ENCODE measurements at places on chromosomes 5 and 9.

DNA sequence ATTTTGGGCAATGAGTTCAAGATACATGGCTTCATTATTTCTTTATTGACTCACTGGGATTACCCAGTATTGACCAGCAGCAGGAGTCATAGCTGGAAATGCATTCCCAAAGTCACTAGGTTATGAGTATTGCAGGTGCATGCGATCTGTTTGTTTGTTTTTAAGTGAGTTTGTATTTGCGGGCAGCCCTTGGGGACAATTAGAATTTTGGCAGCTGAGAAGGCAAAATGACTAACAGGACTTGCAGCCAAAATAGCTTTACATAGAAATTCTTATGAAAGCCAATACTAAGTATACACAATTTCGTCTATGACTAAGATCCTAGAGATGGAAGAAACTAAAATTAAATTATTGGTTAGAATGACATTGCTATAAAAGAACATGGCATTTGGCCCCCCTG, 18.1 kb upstream of the RGMB start:
- no peak for DNase-seq

DNA sequence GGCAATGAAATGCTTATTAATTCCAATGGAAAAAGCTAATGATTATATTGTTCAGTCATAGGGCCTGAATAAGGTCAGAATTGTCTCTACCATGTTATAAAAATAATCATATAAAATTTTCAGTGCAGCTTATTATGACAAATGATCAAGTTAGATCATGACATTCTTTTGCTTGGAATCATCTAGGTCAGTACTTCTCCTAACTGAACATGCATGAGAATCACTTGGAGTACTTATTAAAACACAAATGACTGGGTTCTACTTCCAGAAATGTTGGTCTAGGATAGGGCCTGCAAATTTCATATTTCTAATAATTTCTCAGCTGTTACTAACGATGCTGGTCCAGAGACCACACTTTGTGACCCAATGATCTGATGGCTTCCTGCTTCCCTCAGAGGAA, 806.0 kb upstream of the ZNF608 start:
- no peak for DNase-seq

GRCh38 chr9:27396495-27396894, 99.5 kb upstream of the EQTN start:
- DNase-seq = no peak

DNA sequence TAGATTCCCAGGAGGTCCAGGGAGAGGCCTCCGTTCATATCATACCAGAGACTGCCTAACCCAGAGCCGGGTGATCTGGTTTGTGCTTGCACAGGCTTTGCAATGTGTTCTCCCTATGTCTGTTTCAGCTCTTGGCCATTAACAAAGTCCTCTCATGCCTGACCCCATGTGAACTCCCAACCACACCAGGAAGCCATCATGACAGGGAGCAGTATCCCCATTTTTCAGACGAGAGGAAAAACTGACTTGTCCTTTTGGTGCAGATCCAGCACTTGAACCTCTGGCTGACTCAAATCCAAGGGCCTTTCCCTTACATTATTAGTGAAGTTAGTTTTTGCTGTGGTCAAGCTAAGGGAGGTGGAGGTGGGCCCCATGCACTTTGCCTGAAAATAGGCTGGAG, 58.4 kb downstream of the TEX10 start:
- no peak for DNase-seq

DNA sequence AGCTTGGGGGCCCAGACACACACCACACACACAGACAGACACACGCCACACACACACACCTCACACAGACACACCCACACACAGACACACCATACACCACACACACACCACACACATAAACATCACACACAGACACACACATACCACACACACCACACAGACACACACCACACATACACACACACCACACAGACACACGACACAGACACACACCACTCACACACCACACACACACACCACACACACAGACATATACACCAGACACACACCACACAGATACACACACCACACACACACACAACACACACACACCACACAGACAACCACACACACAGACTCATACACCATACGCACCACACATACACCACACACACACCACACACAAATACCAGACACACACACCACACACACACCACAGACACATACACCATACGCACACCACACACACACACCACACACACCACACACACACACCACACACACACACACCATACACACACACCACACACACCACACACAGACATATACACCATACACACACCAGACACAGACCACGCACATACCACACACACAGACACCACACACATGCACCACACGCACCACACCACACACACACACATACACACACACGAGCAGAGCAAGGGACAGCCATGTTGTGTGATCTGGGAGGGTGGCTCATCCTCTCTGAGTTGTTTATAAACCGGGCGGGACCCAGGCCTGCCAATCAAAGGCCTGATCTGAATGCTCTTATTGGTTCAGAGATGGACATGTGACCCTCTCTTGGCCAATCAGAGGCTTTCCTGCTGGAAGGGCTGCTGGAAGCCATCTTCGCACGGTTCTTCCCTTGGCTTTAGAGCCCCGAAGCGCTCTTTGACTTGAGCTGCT, 148.3 kb downstream of the GAPVD1 start:
- no peak for DNase-seq

DNA sequence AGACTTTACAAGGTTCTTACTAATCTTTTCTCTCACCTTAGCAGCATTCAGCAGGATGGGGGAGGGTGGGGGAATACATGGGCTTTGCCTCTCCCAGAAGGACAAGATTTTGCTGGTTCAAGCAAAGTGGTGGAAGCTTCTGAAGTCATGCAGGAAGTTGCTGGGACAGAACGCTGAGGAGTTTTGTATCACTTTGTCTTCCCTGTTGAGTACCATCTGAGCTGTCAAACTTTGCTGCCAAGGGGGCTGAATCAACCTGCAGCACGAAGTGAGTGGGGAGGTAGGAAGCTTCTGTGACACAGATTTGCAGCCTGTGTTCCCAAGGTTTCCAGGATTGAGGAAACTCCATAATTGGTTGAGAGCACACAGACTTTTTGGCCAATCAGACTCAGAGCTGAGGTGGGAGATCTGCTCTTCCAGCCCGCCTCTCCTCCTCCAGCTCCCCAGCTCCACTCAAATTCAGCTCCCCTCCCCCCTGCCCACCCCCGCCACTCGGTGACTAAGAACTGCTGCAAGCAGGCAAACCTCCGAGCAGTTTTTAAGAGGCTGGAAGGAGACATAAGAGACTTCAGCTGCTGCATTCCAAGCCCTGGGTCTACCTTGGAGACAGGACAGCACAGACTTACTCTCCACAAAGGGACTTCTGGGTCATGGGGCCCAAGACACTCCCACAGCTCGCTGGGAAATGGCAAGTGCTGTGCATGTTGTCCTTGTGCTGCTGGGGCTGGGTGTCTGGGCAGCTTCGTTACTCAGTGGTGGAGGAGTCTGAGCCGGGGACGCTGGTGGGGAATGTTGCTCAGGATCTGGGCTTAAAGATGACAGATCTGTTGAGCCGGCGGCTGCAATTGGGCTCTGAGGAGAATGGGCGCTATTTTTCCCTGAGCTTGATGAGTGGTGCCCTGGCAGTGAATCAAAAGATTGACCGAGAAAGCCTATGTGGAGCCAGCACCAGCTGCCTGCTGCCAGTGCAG, at the start of gene PCDHGC5:
PCDHGC5 (plus strand) TSS at position 491 of the 971 bp plus-strand sequence; CDS start at position 651, 160 bp downstream.
- DNase-seq = no peak

- DNase-seq = no peak
Observed at GRCh38 chr5:87400305-87400899, 12.3 kb downstream of the CCNH start.

DNA sequence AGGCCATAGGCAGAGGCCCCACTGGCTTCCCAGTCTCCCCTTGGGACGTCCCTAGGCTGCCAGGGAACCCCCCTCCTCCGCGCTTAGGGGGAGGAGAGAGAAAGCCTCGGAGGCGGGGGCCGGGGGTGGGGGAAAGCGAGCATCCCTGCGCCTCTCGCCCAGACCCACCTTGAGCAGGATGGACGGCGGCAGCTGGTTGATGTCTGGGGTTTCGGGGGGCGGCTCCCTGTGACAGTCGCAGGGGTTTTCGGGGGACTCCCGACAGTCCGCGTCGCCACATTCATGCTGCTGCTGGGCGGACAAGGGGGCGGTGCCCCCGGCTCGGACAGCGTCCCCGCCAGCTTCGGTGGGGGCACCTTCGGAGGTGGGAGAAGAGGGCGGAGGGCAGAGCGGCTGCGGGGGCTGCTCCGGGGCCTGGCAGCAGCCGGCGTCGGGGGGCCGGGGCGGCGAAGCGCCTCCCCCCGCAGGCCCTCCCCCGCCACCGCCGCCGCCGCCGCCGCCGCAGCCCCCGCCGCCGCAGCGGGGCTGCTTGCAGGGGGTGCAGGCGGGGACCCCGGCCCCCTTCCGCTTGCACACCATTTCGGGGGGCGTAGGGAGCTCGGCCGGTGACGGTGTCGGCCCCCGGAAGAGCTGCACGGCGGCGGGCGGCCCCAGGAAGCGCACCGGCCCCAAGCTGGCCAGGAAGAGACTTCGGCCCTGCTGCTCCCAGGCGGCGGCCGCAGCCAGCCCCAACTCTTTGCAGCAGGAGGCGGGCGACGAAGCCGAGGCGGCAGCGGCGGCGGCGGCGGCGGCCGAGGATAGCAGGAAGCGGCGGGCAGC, 1.2 kb downstream of the FBXL17 start:
- peak; percentile 30 for DNase-seq

DNA sequence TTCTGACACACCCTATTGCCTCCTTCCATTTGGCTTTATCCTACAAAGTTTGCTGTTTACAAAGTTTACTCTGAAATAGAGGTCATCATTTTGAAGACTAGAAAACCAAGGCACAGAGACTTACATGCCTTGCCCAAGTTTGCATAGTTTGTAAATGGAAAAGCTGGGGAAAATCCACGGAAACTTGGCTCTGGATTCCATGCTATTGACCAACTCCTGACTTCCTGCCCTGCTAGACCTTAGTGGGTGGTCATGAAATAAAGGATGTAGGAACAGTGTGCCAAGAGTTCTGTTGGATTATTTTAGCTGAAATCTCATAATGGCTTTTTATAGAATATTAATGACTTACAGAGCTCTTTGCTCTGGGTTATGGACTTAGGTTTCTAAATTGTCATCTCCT, 69.5 kb downstream of the GRIA1 start:
- no peak for DNase-seq

DNA sequence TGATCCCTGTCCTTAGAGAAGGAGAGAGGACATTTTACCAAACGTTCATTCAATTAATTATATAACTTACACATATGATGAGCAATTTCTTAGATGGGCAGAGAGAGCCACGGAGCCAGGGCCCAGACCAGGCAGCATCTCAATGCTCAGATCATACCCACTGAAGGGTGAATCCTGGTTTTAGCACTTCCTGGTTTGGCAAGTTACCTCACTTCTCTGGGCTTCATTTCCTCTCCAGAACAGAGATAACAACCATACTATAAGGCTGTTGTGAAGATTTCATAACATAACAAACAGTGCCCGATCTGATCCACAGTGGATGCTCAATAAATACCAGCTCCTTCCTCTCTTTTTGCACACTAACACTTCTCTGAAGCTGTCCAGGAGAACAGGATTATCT, 271.1 kb downstream of the DENND1A start:
- DNase-seq = no peak

DNA sequence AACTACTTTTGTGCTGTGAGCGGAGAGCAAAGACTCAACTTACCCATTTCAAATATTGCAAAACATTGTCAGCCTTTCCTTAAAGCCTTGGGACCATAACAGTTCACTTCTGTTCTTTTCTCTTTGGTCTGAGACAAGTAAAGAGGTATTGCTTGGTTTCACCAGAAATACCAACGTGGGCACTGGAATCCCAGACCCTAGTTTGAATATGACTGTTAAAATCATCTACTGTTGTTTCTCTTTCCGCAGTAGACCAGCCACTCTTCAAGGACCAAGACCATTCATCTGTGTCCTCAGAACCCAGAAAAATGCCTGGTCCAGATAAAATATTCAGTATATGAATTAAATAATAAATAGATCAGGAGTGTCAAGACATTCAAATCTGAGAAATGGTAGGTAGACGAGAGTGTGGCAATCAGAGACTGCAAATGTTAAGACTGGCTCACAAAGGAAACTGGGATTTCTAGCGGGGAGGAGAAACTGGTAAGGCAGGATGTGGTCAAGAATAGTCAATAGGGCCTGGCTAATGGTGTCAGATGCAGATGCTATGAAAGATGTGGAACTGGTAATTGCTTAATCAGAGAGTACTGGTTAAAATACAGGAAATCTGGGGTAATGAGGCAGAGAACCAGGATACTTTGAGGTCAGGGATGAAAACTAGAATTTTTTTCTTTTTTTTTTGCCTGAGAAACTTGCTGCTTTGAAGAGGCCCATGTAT, 82.1 kb upstream of the IL33 start:
- DNase-seq = no peak

DNA sequence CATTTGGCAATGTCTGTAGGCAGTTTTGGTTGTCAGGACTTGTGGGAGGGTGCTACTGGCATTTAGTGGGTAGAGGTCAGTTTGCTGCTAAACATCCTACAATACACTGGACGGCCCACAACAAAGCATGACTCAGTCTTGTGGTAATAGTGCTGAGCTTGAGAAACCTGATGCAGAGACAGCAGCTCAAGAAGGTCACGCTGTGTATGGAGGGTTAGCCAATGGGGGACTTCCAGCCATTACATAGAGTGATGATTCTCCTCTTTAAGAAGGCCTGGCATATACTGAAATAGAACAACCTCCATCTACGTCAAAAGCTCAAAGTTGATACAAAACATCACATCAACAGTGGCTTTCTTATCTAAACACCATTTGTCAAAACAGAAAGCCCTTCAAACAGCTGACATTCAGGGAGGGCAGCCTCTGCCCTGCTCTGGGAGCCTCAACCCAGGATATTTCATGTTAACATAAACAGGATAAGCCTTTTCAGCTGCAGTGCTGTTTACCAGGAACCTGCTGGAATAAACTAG, 143.0 kb downstream of the GPBP1 start:
- no peak for DNase-seq

GRCh38 chr5:31476738-31477141, 55.2 kb downstream of the DROSHA start:
- DNase-seq = no peak

DNA sequence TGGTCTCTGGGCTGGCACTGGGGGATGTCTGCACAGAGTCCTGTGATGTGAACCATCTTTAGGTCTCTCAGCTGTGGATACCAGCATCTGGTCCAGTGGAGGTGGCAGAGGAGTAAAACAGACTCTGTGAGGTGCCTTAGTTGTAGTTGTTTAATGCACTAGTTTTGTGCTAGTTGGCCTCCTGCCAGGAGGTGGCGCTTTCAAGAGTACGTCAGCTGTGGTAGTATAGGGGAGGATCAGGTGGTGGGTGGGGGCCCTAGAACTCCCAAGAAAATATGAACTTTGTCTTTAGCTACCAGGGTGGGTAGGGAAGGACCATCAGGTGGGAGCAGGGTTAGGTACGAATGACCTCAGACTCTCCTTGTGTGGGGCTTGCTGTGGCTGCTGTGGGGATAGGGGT, 197.1 kb downstream of the TMC1 start:
- DNase-seq = no peak

- no peak for DNase-seq
Observed at GRCh38 chr9:107513464-107514100, 24.0 kb upstream of the KLF4 start.

GRCh38 chr5:152004095-152004494, 79.4 kb upstream of the GLRA1 start:
- DNase-seq = no peak

GRCh38 chr9:83569326-83569725, 31.1 kb upstream of the FRMD3 start:
- no peak for DNase-seq

All from stimulated activated CD8-positive, alpha-beta memory T cell treated with anti-CD3 and anti-CD28 coated beads, Interleukin-4, amount 100 ng/mL, for 4 hours (primary cell).